Inflammatory macrophage (primary cell): ENCODE measurements at places on chromosomes 5 and 9.

DNA sequence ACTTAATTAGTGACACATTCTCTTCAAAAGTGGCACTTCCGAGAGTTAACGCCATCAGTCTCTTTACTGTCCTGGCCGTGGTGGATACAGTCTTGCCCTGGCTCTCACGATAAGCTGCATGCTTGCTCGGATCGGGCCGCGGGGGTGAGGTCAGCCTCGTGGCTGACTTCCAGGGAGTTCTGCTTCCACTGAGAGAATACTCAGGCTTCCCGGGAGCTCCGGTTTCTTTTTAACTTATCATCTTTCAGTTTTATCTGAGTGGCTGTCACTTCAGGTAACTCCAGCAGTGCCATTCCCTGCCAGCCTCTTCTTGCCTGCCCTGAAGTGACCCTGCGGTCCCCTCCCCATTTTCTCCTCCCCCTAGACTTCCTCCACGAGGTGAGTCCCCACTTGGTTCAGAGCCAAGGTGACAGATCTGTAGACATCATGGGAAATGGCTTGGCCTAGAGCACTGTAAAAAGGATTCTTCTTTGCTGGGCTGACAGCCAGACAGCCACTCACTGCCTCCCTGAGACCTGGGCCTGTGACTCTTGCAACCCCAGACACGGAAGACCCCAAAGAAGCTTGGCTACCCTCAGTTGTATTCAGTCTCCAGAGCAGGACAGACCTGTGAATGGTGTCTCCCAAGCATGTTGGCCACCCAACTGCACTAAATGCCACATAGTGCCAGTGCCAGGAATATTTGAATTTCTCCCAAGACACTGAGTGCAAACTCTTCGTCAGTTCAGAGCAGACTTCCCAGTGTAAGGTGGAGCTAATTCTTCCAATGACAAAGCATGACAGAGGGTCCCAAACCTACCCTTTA is 95.1 kb downstream of the DAPK1 start:
- no peak for DNase-seq

GRCh38 chr5:77064040-77064439 is 23.0 kb downstream of the ZBED3 start:
- DNase-seq: no peak

DNA sequence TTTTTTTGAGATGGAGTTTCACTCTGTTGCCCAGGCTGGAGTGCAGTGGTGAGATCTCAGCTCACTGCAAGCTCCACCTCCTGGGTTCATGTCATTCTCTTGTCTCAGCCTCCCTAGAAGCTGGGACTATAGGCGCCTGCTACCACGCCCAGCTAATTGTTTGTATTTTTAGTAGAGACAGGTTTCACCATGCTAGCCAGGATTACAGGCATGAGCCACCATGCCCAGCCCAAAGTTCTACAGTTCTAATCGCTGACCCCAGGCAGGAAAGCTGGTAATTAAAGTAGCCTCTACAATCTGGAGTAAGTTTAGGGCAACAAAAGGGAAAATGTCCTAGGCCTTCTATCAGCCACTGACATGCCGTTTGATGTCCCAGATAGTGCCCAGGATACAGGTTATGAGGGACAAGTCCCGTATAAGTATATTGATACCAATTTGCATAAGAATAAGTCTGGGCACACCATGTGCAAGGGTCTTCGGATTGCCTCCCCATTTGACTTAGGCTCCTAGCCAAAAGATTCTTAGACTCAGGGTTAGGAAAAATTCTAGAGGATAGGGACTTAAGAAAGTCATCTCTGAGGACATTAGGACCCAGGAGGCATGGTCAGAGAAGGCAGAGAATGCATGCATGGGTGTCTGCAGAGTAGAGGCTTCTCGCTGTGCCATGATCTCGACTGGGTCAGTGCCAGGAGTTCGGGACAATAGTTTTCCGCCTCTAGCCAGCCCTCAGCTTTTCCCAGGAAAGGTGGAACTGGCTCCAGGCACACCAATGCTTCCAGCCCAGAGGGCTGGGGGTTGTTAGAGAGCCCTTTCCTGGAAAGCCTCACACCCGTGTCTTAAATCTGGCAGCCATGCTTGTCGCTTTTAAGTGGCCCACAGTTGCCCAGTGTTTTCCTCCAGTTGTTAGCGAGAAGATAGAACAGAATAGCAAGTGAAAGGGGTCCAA is 1111.1 kb downstream of the TAF11L14 start:
- DNase-seq: peak; percentile 36

GRCh38 chr5:40502736-40503135 is 177.0 kb upstream of the PTGER4 start:
- DNase-seq: peak; percentile 62

- DNase-seq: no peak
Observed at GRCh38 chr5:31937703-31938102, 236.4 kb downstream of the GOLPH3 start.

DNA sequence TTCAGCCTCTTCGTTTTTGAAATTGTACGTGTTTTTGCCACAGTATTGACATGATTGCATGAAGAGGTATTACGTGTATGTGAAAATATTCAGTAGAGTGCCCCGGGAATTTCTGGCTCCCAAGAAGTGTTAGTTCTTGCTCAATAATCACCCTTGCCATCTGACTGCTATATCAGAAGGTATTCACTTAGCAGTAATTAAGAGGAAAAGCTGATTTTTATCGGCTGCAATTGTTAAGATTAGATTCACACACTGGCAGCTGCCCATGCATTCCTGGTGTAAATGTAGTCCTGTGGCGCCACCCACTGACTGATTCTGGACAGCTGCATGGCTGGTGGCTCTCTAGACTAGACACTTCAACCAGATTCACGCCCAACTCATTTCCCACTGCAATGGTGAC is 440.1 kb upstream of the ADAMTS16 start:
- DNase-seq: no peak
